Effector CD4-positive, alpha-beta T cell (primary cell): ENCODE measurements at places on chromosomes 4 and X.

DNA sequence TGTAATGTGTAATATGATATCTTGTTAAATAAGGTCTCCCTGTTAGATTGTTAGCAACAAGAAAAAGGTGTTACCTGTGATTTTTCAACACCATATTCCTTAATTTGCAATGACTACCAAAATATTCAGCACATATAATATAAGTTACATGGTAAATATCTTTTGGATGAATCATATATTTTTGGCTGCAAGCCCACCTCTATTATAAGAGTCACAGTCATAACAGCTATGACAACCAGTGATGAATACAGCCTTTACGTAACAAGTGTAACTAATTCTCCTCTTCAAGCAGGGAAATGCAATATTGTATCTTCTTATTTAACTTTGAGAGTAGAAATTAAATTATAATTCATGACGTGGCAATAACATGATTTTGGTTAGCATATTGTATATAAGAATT, 187.0 kb downstream of the NLGN4X start:
- no peak for DNase-seq

DNA sequence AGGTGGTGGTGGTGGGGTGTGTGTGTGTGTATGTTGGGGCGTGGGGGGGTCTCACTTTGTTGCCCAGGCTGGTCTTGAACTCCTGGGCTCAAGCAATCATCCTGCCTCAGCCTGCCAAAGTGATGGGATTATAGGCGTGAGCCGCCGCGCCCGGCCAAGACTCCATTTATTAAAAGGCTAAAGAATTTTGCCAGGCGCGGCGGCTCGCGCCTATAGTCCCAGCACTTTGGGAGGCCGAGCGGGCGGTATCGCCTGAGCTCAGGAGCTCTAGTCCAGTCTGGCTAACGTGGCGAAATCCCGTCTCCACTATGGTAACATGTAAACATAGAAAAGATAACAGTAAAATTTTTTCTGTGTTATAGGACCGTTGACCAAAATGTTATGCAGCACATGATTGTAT, 3.7 kb upstream of the UBA1 start:
- no peak for DNase-seq

DNA sequence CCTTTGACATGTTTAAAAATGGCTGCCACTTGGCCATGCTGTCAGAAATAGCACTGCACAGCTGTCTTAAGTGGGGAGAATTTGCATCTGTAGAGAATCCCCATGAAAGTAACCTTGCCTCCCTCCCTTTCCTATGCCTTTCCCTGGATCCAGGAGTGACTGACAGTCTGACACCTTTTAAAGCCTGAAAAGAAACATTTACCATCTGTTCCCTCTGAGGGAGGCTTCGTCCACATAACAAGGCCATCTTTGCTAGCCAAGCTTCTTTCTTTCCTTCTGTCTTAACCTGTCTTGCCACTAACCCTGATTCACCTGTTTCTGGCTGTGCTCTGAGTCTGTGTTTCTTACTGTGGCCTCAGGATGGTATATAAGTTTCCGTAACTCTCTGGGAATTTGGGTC, 21.3 kb upstream of the AADAT start:
- DNase-seq: no peak

DNA sequence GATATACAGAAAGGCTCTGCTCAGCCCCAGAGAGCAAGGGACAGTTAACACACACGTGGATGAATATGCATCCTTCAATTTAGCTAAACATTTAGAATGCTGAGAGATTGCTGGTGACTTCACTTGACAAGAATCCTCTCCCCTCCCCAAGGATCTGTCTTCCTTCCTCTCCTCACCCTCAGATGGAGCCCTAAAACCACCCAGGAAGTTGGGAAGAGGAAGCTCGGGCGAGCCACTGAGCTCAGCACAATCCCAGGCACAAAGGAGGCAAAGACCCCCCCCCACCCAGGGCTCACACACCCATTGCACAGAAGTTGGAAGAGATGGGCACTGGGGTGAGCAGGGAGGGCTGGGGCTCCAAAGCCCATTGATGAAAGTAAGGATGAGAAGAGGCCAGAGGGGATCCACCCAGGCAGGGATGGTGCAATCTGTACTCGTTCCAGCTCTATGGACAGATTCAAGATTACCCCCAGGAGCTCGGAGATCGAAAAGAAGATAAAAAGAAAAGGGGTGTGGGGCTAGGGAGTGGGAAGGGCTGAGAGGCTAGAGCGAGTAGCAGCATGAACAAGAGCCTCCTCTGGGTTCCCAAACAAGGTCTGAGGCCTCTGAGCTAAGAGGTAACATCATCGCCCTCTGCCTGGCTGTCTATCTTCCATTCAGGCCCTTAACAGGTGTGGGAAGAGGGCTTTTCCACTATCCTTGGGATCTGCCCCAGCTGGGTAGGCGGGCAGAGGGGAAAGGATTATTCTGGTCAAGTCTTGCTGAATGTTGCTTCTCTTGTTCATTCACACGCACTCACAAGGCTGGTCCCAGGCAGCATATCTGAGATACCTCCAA, 1.2 kb downstream of the TFE3 start:
- no peak for DNase-seq

- no peak for DNase-seq
Measured at GRCh38 chr4:150799207-150799606, 215.9 kb downstream of the LRBA start.
